GM23248 (cell line): ENCODE measurements at places on chromosomes 1 and 21.

DNA sequence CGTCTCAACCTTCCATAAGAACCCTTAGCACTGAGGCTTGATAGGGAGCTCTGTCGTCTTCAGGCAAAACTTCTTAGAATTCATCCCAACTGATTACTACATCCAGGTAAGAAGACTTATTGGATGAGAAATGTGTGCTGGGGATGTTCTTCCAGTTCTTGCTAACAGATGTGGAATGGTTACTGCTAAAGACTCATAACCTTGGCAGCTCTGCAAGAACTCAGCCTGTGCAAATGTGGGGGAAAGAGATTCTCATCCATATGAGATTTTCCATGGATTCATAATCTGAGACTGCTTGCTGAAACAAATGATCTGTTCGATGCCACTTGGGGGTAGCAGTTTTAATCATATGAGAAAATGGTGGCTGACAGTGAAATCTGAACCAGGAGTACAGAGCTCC, 48.2 kb downstream of the NTPCR start:
- peak; percentile 30 for DNase-seq

DNA sequence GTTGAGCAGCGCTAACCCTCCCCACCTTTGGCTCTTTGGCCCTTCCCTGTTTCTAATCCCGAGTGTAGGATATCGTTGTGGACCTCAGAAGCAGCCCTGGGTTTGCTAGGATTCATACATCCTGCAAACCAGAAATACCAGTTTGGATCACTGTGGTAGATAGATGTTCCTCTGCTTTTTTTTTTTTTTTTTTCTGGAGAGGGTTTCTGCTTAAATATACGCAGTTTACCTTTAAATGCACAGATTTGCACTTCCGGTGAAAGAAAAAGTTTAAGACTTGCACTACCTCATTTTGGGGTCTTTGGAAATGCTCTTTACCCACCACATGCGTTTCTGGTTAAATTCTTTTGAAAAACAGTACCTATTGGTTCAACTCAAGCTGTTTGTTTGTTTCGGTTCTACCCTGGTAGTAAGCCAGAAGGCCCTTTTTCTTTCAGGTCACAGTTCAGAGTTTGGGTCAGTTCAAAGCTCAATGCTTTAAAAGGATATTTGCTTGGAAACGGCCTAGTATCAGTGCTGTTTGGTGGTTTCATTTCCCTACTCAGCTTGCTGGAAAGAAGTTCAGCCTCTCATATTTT, 908 bp downstream of the DDI2 start:
- peak; percentile 50 for DNase-seq

DNA sequence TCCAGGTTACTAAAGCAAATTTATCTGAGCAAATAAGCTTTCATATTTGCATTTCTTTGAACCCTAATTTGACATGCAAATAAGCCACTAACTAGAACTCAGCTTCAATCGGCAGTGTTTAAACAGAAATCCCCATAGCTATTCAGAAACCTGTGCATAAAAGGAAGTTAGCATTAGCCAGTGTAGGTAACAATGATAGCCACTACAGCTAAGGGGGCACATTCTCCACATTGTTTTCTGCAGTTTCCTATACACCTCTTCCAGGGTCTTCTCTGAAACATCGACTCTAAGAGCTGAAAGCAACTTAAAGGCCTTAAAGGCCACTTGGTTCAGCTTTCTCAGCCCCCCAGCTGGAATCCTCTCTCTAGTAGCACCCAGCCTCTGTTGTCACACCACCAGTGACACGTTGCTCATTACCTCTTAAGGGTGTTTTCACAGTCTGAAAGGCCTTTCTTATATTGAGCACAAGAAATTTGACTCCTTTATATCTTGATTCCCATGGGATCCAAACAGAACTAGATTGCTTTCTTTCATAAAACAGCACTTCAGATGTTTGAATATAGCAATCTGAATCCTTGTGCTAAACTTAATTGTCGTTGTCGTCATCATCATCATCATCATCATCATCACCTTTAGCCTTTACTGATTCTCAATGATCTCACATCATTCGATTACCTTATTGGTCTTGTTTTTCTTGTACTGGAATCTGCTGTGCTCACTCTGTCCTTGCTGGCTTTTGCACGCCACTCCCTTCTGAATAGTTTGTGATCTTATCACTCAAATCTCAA, 93.9 kb upstream of the DAB1 start:
- DNase-seq: no peak

DNA sequence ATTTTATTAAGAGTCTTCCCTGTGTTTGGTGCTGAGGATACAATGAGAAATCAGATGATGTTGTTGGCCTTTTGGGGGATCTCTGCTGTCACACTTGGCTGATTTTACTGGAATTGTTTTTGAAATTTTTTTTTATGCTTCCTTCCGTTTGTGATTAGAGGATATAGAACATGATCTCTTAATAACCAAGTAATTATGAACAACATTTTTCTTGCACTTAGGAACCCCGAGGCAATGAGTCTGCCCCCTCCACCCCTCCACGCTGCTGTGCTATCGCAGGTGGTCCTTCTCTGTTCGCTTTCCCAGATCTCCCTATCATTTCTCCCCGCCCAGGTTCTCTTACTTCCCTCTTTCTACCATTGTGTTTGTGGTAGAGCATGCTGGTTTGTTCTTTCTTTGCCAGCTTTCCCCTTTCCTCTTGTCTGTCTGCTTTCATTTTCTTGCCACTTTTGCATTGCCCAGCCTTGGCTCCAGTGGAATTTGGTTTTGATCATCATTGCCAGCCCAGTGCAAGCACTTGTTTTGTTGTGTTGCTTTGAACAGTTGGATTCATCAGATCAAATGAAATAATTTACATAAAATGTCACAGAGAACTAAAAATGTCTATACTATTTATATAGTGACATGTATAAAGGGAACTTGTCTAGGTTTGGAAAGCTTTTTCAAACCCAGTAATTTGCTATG, 73.1 kb upstream of the SCCPDH start:
- DNase-seq: no peak

- no peak for DNase-seq
Measured at GRCh38 chr1:14118691-14119485, 418.9 kb downstream of the PRDM2 start.

DNA sequence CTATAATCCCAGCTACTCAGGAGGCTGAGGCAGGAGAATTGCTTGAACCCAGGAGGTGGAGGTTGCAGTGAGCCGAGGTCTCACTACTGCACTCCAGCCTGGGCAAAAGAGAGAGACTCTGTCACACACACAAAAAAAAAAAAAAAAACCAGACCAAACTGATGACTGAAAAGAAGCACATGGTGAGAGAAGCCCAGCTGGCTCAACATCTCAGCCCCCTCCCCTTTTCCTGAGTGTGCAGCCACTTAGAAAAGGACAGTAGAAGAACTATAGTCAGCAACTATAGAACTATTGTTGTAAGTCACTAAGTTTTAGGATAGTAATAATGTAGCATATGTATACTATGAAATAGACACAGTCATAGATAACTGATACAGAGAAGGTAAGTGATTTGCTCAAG, 87.2 kb upstream of the RALGPS2 start:
- DNase-seq: no peak

GRCh38 chr1:118084400-118084799, 100.6 kb downstream of the SPAG17 start:
- DNase-seq: no peak

DNA sequence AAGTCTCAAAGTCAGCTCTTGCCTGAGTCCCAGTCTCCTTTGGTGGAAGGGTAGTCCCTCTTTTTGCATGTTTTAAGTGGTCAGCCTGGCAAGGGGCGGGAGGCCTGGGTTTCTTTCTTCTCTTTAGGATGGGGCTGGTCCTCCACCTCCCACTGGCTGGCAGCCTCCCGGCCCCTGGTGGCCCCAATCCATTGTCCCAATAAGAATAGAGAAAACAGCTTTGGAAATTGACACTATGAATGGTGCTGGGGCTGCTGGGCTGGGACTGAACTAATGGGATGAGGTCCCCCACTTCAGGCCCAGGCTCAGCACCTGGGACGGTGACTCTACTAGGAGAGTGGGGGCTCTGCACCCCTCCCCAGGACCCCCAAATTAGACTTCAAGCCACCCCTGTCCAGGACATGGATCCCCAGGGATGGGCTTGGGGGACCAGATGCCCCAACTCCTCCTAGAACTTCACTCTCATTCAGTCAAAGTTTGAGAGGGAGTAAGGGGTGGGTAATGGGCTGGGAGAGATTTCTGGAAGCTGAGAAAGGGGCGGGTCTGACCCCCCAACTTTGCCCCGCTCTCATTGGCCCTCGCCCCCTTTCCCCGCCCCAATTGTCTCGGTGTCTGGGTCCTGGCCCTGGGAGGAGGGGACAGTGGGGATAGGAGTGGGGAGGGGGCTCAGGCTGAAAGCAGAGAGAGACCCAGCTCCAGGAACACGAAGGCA, 18.2 kb downstream of the SLC27A3 start:
- no peak for DNase-seq

DNA sequence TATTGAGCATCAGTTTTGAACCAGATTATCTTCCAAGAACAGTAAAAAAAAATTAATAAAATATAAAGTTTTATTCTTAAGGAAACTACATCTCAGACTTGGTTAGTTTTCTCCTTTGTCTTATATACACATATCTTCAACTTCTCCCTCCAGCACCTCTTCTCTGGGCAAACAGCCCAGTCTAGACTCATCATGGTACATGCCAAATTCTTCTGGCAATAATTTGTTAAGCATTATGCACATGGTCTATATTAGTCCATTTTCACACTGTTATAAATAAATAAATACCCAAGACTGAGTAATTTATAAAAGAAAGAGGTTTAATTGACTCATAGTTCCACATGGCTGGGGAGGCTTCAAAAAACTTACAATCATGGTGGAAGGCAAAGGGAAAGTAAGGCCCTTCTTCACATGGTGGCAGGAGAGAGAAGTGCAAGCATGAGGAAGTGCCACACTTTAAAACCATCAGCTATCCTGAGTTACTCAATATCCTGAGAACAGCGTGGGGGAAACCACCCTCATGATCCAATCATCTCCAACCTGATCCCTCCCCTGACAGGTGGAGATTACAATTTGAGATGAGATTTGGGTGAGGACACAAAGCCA, 108.7 kb upstream of the RNPC3 start:
- peak; percentile 30 for DNase-seq

GRCh38 chr1:55828044-55828443, 612.9 kb upstream of the USP24 start:
- peak; percentile 5 for DNase-seq

- DNase-seq: no peak
Measured at GRCh38 chr1:64117492-64117891, 85.9 kb upstream of the UBE2U start.

DNA sequence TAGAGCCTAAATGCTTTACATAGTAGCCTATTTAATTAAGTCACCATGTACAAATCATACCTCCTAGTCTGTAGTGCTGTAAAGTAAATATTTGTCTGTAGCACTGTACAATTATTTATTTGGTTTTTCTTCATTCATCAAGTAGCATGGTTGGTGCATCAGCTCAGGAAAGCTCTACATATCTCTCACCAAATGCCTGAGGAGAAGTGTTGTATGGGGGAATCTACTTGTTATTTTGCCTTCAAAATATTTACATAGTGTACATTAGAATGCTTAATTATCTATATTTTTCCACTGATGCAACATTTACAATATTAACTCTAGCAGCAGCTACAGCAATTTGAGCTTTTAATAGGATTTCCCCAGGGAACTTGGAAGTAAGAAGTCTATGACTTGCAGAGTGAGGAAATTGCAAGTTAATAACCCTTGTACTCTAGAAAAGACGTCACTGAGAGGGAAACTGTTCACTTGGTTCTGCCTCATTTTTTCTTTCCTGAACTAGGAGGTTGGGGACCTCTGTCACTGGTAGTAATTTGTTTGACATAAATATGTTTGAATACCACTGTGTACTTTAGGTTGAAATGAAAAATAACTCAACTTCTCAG, 207.4 kb downstream of the PDE4B start:
- peak; percentile 35 for DNase-seq

DNA sequence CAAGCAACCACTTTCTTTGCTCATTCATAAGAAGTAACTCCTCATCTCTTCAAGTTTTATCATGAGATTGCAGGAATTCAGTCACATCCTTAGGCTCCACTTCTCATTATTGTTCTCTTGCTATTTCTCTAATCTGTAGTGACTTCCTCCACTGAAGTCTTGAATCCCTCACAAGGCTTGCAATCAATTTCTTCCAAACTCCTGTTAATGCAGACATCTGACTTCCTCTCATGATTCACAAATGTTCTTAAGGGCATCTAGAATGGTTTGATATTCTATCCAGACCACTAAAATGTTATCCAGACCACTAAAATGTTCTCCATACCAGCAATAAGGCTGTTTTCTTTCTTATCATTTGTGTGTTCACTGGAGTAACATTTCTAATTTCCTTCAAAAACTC, 528.1 kb downstream of the DPYD start:
- DNase-seq: no peak

- DNase-seq: no peak
Measured at GRCh38 chr1:99771513-99771918, 5.1 kb upstream of the FRRS1 start.

DNA sequence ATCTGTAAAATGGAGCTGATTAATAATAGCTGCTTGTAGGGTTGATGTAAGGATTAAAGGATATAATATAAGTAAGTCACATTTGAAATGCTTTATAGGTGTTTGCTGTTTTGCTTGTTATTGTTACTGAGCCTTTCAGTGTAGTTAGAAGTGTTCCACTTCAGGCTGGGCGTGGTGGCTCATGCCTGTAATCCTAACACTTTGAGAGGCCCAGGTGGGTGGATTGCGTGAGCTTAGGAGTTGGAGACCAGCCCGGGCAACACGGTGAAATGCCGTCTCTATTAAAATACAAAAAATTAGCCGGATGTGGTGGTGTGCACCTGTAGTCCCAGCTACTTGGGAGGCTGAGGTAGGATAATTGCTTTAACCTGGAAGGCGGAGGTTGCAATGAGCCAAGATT, 12.2 kb downstream of the TRNAU1AP start:
- no peak for DNase-seq

- no peak for DNase-seq
Measured at GRCh38 chr21:37710546-37711285, 205.5 kb downstream of the KCNJ6 start.

DNA sequence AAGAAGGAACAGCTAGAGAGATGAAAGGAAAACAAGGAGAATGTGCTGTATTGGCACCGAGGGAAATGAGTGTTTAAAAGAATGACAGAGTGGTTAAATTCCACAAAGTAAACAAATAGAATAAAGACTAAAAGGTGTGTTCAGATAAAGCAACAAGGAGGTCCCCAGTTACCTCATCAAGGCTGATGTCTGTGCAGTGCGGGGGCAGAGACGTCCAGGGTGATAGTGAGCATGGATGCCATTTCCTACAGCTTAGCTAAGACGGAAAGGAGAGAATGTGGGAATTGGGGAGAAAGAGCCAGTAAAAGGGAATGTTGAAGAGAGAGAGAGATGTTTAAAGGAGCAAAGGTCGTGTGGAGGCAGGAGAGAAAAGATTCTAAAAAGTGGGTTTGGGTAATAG, 15.5 kb downstream of the LMOD1 start:
- no peak for DNase-seq

GRCh38 chr1:218456444-218456843, 111.3 kb downstream of the TGFB2 start:
- no peak for DNase-seq

GRCh38 chr1:198497326-198498102, 43.0 kb downstream of the ATP6V1G3 start:
- DNase-seq: peak; percentile 86
